NCI-H82 (cell line): ENCODE measurements at places on chromosomes 6 and 20.

- DNase-seq = peak; percentile 100
These were observed 114.7 kb downstream of the PSMB1 start for GRCh38 chr6:170438402-170438753.

- DNase-seq = no peak
These were observed 68.0 kb downstream of the OTOR start for GRCh38 chr20:16816192-16816591.

DNA sequence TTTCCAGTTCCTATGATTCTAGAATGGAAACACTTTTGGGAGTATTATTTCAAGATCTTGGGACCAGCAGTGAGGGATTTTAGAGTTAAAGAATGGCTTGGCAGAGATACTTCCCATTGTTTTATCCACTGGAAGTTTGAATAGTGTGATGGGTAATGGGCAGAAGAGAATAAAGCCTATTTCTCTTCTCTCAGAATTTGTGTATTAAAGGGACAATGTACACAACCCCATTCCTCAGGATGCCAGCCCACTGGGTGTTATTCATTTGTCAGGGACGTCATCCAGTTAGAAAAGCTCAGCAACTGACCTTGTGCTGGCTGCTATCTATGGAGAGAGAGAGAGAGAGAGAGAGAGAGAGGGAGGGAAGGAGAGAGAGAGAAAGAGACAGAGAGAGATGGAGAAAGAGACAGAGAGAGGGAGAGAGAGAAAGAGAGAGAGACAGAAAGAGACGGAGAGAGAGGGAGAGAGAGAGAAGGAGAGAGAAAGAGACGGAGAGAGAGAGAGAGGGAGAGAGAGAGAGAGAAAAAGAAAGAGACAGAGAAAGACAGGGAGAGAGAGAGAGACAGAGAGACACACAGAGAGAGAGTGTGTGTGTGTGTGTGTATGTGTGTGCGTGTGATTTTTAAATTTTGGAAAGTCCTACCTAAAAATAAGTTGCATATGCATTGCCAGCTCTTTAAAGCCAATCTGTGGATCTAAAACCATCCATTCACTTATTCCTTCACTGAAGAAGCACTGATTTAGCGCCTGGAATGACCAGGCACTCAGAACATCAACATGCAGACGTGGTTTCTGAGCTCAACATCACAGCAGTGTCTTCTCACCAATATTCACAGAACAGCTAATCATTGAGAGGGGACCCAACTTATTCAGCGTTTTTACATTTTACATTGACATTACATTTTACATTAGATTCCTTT lies 388.8 kb downstream of the THBS2 start:
- no peak for DNase-seq

- no peak for DNase-seq
These were observed 9.5 kb upstream of the ADGRG6 start for GRCh38 chr6:142292166-142292924.

DNA sequence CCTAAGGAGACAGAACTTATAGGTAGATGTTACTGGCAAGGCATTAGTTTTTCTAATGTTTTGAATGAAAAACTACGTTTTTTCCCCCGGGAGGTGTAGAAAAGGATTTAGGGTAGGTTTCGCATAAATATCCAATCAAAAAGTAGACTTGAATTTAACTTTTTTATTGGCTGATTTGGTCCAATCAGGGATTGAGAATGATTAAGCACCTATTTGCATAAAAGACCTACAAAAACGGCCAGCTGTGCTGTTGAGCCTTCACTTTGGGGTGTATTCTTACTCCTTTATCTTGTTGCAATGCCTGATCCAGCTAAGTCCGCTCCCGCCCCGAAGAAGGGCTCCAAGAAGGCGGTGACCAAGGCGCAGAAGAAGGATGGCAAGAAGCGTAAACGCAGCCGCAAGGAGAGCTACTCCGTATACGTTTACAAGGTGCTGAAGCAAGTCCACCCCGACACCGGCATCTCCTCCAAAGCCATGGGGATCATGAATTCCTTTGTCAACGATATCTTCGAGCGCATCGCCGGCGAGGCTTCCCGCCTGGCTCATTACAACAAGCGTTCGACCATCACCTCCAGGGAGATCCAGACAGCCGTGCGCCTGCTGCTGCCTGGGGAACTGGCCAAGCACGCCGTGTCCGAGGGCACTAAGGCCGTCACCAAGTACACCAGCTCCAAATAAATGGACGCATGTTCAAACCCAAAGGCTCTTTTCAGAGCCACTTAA lies 113.5 kb upstream of the BTN3A2 start:
- no peak for DNase-seq

- DNase-seq = no peak
These were observed 65.4 kb downstream of the MDGA1 start for GRCh38 chr6:37632291-37632690.

DNA sequence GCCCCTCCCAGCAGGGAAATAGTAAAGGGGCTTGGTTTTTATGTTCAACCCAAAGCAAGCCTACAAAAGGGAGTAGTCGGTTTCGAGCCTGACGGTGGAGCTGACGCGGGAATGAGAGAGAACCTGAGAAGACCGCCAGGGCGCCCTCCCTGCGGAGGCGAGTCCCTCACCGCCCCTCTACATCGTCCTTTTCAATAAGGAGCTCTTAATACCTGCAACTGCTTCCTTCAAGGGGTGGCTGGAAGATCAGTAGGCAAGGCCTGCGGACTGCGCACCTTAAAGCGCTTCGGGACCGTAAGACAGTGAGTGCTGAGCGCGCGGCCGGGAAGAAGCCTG lies 709 bp upstream of the ZNF76 start:
- DNase-seq = peak; percentile 85

DNA sequence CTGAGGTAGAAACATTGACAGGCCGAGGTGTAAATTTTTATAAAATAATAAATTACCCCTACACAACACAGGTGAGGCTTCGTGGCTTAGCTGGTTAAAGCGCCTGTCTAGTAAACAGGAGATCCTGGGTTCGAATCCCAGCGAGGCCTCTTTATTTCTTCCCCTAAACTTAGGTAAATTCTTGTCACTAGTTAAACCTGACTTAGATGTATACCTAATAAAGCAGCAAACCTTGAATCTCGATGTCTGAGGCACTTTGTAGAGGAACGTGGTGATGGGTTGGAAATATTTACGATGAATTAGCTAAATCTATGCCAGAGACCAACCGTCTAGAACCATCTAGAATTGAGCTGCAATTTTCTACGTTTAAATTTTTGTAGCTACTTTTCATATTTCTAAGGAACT lies 185.6 kb downstream of the OR2B2 start:
- DNase-seq = peak; percentile 66

GRCh38 chr6:89351671-89352277 lies 748 bp downstream of the UBE2J1 start:
- peak; percentile 48 for DNase-seq

- DNase-seq = no peak
These were observed 70.5 kb upstream of the TNFRSF21 start for GRCh38 chr6:47380251-47380650.

GRCh38 chr20:63969838-63970713 lies at the start of gene ZNF512B:
Gene ZNF512B, minus strand, starts transcription at chr20:63969930. Its CDS starts 1,980 bp downstream, at chr20:63967950.
- peak; percentile 84 for DNase-seq

DNA sequence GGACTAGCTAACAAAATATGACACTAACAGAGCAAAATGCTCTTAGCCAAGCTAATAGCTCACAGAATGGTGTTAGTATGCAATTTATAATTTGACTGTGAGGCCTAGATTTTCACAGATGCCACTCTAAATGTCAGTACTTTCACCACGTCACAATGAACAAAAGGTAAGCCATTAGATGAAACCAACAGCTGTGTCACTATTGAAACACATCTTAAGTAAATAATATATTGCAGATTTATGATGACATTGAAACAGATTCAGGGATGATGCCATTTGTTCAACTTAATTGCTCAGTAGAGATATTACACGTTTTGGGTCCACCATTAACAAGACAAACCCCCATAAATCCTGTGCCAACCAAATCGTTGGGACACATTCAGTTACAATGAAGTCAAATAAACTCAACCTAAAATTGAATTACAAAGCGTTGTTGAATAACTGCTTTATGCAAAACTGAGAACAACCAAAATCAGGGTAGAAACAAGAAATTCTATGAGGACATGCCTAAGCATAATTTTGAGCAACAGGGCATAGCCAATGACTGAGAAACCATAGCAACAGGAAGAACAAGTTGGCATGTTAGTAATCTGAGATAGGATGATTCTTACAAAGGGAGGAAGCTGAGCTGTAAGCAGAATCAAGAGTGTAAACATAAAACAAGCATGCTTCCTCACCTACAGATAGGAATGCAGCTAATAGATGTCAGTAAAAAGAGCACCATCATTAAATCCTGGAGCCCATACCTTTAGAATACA lies 85.6 kb upstream of the KHDRBS2 start:
- DNase-seq = peak; percentile 0

GRCh38 chr20:3651204-3651962 lies 11.8 kb downstream of the GFRA4 start:
- no peak for DNase-seq

DNA sequence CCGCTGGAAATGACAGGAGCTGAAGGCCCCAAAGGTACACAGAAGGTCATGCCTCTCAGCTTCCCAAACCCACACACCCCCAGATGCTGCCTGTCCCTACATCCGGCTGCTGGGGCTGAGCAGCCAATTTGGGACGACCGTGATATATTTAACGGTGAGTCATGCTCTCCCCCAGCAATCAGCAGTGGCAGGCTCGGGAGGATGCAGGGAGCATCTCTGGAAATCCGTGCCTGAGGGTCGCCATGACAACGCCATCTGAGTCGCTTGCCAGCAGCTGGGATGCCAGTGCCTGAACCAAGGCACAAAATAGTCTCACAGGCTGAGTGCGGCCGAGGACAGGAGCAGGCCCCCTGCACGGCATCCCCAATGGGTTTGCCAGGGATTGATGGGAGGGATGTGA lies 57.9 kb downstream of the KCNB1 start:
- no peak for DNase-seq

DNA sequence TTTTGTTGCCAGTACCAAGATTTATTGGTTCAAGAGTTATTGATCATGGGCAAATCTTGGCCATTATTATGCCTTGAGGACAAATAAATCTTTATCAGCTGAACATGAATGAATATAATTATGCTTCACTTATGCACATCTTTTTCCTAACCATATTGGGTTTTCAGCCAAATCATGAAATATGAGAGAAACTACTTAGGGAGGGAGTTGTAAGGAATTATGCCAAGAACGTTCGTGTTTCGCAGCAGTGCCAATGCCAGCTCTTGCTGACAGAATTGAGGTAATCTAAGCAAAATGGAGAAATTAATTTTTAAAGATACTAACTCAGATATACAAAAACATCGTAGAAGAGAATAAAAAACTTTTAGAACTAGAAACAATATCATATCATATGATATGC lies 301.1 kb upstream of the SASH1 start:
- DNase-seq = no peak

- DNase-seq = no peak
These were observed 33.5 kb downstream of the GHRH start for GRCh38 chr20:37228082-37228481.

- DNase-seq = no peak
These were observed 17.0 kb downstream of the SLC2A4RG start for GRCh38 chr20:63756648-63756991.

GRCh38 chr20:47358039-47358671 lies 1.7 kb upstream of the ZMYND8 start:
- DNase-seq = peak; percentile 61

DNA sequence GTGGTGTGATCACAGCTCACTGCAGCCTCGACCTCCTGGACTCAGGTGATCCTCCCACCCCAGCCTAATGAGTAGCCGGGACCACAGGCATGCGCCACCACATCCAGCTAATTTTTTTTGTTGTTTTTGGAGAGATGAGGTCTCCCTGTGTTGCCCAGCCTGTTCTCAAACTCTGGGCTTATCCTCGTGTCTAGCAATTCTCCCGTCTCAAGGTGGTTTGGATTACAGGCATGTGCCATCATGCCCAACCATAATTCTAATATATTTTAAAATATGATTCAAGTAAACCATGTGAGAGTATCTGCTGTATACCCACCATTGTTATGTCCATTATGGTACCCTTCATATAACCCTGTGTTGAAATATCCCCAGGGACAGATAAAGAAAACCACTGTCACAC lies 60.3 kb upstream of the C20orf144 start:
- DNase-seq = no peak

DNA sequence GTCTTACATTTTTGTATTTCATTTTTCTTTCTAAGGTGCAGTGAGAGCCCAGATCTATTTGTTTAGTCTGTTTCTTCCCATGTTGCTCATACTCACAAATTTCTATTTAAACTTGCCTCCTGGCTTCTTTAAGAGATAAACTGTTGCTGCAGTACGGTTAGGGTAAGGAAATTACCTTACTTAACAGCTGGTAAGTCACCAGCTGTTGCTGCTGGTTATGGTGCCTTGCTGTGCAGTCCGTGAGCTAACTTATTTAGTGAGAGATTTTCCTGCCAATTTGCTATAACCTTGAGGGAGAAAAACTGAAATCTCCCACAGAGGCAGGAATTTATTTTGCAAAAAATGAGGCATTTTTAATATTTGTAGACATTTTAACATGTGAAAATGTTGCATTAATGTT lies 261.0 kb downstream of the UST start:
- DNase-seq = peak; percentile 6

- DNase-seq = no peak
These were observed 175.4 kb downstream of the SIM1 start for GRCh38 chr6:100289285-100289684.

DNA sequence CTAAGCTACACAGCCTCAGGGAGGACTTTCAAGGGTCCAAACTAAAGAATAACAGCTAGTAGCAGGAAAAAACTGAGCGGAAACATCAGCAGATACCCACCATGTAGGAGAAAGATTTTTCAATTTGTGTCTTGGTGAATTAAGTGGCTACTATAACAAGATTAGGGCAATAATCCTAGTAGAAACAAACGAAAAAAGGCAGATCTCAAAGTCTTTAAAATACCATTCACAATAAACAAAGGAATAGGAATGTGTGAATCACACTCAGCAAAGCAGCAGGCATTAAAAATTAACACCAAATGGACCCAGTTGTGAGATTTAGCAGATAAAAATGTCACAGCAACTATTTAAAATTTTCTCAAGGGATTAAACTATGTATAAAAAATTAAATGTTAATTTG lies 761.2 kb downstream of the TENT5A start:
- DNase-seq = peak; percentile 2

GRCh38 chr6:3440911-3441310 lies 15.9 kb downstream of the SLC22A23 start:
- no peak for DNase-seq

DNA sequence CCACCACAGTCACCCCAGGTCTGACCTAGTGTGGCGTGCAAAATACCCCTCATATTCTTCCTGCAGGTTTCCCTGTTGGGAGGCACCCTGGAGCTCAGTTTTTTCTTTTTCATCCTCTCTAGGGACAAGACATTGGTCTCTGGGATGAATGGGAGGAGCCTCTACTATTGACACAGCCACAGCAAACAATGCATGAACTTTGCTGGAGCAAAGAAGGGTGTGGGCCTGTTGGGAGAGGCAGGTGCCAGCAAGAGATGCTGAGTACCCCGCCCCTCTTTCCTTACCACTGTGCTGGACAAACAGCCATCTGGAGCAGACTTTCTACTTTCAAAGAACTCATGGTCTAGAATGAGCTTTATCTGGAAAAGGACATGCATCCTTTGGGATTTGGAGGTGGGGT lies 10.1 kb downstream of the TGM3 start:
- no peak for DNase-seq

DNA sequence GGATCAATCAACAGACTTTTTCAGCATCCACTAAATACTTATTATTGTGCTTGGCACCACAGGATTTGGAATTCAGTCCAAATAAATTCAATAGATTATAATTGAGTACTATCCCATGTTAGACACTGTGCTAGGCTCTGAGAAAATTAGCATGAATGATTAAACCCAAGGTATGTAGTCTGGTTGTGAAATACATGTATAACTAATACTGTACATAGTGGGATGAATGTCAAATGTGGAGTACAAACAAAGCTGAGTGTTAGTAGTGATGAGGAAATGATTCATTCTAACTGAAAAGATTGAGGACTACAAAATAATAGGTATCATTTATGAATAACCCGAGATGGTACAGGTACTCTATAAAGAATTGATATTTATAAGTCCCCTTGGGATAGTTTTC lies 111.9 kb upstream of the FLRT3 start:
- no peak for DNase-seq
